ENCODE measurements at places on chromosomes 2 and 18.
A peak's percentile ranks its signal among the peaks of the same experiment; 100 is the strongest.

- no peak overlapping the region for H3K4me3 ChIP-seq
- no peak for DNase-seq
- no peaks in the 10 kb centered on the region for H3K36me3 ChIP-seq
- H3K27me3 ChIP-seq: no peaks in the 10 kb centered on the region
Measured at GRCh38 chr2:28505361-28505760, 9.5 kb downstream of the PLB1 start.

- H3K27me3 ChIP-seq: no peaks in the 10 kb centered on the region
- DNase-seq: no peak
- H3K36me3 ChIP-seq: no peaks in the 10 kb centered on the region
- no peaks in the 10 kb centered on the region for H3K4me1 ChIP-seq
- no peak overlapping the region for H3K4me3 ChIP-seq
Measured at GRCh38 chr18:62179213-62179612, 7.6 kb downstream of the PIGN start.

- no peaks in the 10 kb centered on the region for H3K27me3 ChIP-seq
- no peak overlapping the region for H3K4me3 ChIP-seq
- H3K4me1 ChIP-seq: no peaks in the 10 kb centered on the region
Measured at GRCh38 chr2:6937582-6937981, 20.4 kb downstream of the RNF144A start.

GRCh38 chr18:73318739-73319479 lies 451.1 kb upstream of the NETO1 start:
- H3K4me3 ChIP-seq: no peak overlapping the region
- H3K27me3 ChIP-seq: no peaks in the 10 kb centered on the region
- no peak overlapping the region for H3K27ac ChIP-seq
- H3K36me3 ChIP-seq: no peaks in the 10 kb centered on the region
- DNase-seq: no peak

GRCh38 chr2:105744909-105745853 lies at the start of gene NCK2:
Gene NCK2 (plus strand): TSS chr2:105744912. CDS start chr2:105855064, 110,152 bp downstream.
- no peaks in the 10 kb centered on the region for H3K36me3 ChIP-seq
- no peaks in the 10 kb centered on the region for H3K4me1 ChIP-seq
- H3K27me3 ChIP-seq: no peaks in the 10 kb centered on the region

GRCh38 chr2:197498235-197498936 lies 1.3 kb downstream of the HSPD1 start:
- H3K27me3 ChIP-seq: no peaks in the 10 kb centered on the region
- H3K4me3 ChIP-seq: peak overlapping the region; percentile 80
- peak overlapping the region; percentile 98 for H3K27ac ChIP-seq

GRCh38 chr2:137802038-137802437 lies 162.2 kb upstream of the HNMT start:
- no peak overlapping the region for H3K4me3 ChIP-seq
- no peaks in the 10 kb centered on the region for H3K27me3 ChIP-seq
- H3K36me3 ChIP-seq: no peaks in the 10 kb centered on the region
- no peak for DNase-seq

DNA sequence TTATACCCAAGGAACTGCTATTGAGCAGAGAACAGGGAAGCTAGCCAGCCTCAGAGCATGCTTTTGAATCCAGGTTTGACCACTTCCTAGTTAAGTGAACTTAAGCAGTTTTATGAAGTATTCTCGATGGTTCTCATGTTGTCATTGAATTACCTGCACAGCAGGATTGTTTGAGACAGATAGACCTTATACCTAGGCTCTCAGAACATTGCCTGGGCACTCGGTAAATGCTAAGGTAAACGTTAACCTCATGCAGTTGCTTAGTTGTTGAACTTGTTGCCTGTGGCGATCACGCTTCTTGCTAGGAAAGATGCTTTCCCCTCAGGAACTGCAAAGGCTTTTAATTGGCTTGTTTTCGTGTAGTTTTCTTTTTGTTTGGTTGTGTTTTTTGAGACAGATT lies 34.0 kb upstream of the CHMP1B start:
- no peaks in the 10 kb centered on the region for H3K27me3 ChIP-seq
- no peak overlapping the region for H3K27ac ChIP-seq
- H3K4me1 ChIP-seq: no peaks in the 10 kb centered on the region
- H3K36me3 ChIP-seq: no peaks in the 10 kb centered on the region

- no peaks in the 10 kb centered on the region for H3K27me3 ChIP-seq
- DNase-seq: no peak
- H3K36me3 ChIP-seq: no peaks in the 10 kb centered on the region
- H3K4me1 ChIP-seq: no peaks in the 10 kb centered on the region
Measured at GRCh38 chr2:11387843-11388242, 43.4 kb upstream of the ROCK2 start.

GRCh38 chr2:235480614-235481013 lies 13.2 kb upstream of the AGAP1 start:
- H3K27me3 ChIP-seq: no peaks in the 10 kb centered on the region
- H3K4me3 ChIP-seq: no peak overlapping the region

- H3K27ac ChIP-seq: no peak overlapping the region
- H3K36me3 ChIP-seq: no peaks in the 10 kb centered on the region
- no peaks in the 10 kb centered on the region for H3K4me1 ChIP-seq
- no peaks in the 10 kb centered on the region for H3K27me3 ChIP-seq
- DNase-seq: no peak
Measured at GRCh38 chr2:6780765-6781274, 84.9 kb downstream of the CMPK2 start.

DNA sequence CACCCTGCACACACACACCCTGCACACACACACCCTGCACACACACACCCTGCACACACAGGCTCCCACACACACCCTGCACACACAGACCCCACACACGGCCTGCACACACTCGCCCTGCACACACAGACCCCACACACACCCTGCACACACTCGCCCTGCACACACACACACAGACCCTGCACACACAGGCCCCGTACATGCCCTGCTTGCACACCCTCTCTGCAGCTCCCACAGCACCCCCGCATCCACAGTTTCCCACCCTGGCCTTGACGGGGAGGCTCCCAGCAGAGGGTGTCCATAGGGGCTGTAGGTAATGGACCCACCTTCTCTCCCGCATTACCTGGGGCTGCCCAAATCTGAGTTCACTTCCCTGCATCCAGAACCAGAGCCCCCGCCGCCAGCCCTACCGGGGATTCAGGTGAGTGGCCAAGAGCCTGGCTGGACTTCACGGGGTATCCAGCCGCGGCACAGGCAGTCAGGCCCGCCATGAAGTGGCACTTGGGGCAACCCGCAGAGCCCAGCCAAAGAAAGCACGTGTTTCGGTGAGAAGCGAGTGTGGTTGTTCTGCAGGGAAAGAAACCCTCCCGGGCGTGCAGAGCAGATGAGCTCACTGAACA lies 88.6 kb upstream of the GPC1 start:
- H3K36me3 ChIP-seq: no peaks in the 10 kb centered on the region
- no peak for DNase-seq
- peaks cover 21% of the 10 kb centered on the region for H3K27me3 ChIP-seq
- H3K4me3 ChIP-seq: no peak overlapping the region
- no peak overlapping the region for H3K27ac ChIP-seq

- H3K36me3 ChIP-seq: no peaks in the 10 kb centered on the region
- no peak overlapping the region for H3K4me3 ChIP-seq
- H3K4me1 ChIP-seq: no peaks in the 10 kb centered on the region
- H3K27me3 ChIP-seq: no peaks in the 10 kb centered on the region
- no peak overlapping the region for H3K27ac ChIP-seq
- DNase-seq: no peak
Measured at GRCh38 chr2:117195381-117195780, 619.1 kb upstream of the DDX18 start.

- H3K27ac ChIP-seq: no peak overlapping the region
- H3K4me1 ChIP-seq: peaks cover 7% of the 10 kb centered on the region
- H3K36me3 ChIP-seq: no peaks in the 10 kb centered on the region
- peak; percentile 14 for DNase-seq
- H3K27me3 ChIP-seq: no peaks in the 10 kb centered on the region
Measured at GRCh38 chr2:24929230-24929629, 9.2 kb upstream of the ADCY3 start.

GRCh38 chr2:69159986-69160385 lies 147.0 kb downstream of the ANTXR1 start:
- H3K36me3 ChIP-seq: no peaks in the 10 kb centered on the region
- no peak for DNase-seq
- peaks cover 25% of the 10 kb centered on the region for H3K4me1 ChIP-seq

DNA sequence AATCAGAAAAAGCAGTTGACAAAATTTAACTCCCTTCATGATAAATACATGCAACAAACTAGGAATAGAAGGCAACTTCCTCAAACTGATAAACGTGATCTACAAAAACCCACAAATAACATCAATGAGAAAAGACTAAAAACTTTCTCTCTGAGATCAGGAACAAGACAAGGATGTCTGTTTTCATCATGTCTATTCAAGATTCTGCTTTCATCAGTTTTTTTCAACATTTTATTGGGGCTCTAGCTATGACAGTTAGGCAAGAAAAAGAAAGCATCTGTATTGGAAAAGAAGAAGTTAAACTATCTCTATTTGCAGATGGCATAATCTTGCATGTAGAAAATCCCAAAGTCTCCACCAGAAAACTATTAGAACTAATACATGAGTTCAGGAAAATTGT lies 12.3 kb upstream of the CHST10 start:
- H3K27me3 ChIP-seq: no peaks in the 10 kb centered on the region
- no peaks in the 10 kb centered on the region for H3K4me1 ChIP-seq
- no peaks in the 10 kb centered on the region for H3K36me3 ChIP-seq
- DNase-seq: no peak
- no peak overlapping the region for H3K27ac ChIP-seq

DNA sequence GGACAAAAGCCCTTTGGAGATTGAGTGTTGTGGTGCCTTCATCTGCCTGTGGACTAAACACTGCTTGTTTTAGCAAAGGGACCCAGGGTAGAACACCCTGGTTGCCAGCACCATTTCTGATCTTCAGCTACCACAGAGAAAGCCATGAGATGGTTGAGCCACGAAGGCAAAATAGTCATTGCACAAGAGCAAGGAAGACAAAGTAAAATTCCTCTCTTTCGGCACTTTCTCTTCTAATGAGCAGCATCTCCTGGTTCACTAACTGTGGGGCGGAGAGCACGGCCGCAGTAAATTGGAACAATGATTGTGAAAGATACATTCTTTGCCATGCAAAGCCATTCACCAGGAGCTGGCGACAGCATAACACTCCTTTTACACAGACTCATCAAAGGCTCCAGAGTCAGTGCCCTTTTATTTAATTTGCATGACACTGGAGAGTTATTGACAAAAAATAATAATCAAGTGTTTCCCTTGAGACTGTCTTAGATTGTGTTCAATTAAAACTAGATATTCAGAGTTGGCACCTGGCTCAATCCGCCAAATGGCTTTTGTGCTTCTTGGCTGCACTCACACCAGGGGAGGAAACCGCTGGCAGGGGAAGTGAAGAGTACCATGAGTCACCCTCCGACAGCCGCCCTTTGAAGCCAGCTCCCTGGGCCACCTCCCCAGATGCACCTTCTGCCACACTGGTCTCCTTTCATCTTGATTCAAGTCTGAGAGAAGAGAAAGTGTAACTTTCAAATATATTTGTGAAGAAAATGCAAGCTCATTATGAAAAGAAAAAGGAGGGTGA lies 100.5 kb upstream of the MEIS1 start:
- no peaks in the 10 kb centered on the region for H3K36me3 ChIP-seq
- H3K4me1 ChIP-seq: no peaks in the 10 kb centered on the region
- H3K27ac ChIP-seq: no peak overlapping the region
- no peak overlapping the region for H3K4me3 ChIP-seq
- no peaks in the 10 kb centered on the region for H3K27me3 ChIP-seq

DNA sequence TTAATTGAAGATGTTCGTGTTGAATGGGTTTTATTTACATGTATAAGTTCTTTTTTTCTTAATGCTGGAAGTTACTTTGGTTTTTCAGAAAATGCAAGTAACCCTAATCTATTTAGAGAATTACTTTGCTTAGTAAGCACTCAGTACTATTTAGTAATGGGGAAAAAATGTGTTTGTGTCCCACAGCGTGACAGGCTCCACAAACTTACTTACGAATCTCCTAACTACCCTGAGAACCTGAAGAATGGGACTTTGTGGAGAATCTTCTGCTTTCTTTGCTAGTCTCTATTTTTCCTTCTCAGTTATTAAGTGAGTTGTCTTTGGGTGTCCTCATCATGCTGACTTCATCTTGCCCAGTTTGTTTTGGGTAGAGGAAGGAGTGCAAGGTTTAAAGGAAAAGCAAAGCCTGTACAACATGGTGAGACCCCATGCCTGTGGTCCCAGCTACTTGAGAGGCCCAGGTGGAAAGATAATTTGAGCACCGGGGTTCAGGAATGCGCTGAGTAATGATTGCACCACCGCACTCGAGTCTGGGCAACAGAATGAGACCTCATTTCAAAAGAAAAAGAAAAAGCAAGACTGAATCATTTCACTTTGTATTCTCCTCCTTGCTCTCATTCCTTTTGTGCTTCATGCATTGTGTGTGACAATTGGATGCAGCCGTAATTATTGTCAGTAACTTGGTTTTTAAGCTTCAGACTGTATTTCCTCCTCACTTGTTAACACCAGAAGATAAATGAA lies 10.2 kb downstream of the NEDD4L start:
- H3K4me1 ChIP-seq: no peaks in the 10 kb centered on the region
- no peaks in the 10 kb centered on the region for H3K36me3 ChIP-seq
- H3K27me3 ChIP-seq: no peaks in the 10 kb centered on the region
- no peak for DNase-seq
- H3K27ac ChIP-seq: no peak overlapping the region
- H3K4me3 ChIP-seq: no peak overlapping the region

DNA sequence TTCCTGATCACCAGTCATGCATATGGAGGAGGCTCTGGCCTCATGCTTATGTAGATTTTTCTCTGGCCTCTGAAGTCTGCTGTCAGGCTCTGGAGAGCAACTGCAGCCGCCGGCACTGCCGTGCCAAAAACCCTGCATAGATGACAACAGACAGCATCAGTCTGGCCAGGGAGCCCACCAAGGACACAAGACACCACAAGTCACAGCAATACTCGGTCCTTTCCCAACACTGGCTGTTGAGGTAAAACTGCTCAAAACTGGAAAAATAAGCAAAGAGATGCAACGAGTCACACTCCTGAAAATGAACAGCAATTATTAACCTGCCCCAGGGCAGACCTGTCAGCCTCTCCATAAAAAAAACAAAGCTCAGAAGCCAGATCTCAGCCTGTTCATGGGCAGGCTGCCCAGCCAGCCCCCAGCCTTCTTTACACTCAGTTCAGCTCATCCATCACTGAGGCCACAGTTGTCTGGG lies 186.0 kb upstream of the RAB6C start:
- no peaks in the 10 kb centered on the region for H3K36me3 ChIP-seq
- H3K27ac ChIP-seq: no peak overlapping the region
- H3K4me1 ChIP-seq: no peaks in the 10 kb centered on the region
- H3K27me3 ChIP-seq: peaks cover 8% of the 10 kb centered on the region

DNA sequence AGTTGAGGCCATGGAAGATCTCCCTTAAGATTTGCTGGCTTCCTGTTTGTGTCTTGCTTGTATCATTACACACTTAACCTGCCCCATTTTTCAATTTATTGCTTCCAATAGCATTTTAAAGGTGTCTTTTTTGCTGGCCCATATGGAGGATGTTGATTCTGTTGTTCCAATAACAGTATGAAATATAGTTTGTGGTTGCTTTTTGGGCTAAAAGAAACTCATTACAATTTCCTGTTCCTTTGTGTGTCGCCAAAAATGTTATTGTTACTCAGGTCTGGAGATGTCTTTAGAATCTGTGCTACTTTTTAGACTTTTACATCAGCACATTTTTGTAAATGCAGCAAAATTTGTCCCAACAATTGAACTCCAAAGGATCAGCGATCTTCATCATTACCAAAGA lies 234.0 kb upstream of the ITGA4 start:
- DNase-seq: no peak
- H3K4me1 ChIP-seq: no peaks in the 10 kb centered on the region
- no peaks in the 10 kb centered on the region for H3K36me3 ChIP-seq
- H3K27me3 ChIP-seq: no peaks in the 10 kb centered on the region

Measured in breast epithelium (tissue), 4 donors.